Epithelial cell of proximal tubule (primary cell): ENCODE measurements at places on chromosomes 1 and 21. TPM values are rescaled to one million over a fixed set of nuclear protein-coding genes. Genes with fewer than 3 reads are reported as not detected.
A peak's percentile ranks its signal among the peaks of the same experiment; 100 is the strongest.

DNA sequence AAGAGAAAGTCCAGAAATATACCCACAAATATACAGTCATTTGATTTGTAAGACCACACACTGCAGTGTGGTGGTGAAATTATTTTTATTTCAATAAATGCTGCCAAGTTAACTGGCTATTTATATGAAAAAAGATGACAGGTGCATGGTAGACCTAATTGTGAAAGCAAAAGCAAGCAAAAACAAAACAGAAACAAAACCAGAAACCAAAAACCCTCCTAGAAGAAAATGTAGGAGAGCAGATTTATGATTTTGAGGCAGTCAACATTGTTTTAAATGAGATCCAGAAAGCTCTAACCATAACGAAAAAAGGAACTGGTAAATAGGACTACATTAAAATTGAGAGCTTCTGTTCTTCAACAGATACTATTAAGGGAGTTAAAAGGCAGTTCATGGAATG is 303.6 kb downstream of the PRDM2 start:
- DNase-seq, result no peak

- DNase-seq, result no peak
Measured at GRCh38 chr1:26696654-26697430, 1.0 kb downstream of the ARID1A start.

GRCh38 chr1:97396463-97396862 is 524.4 kb downstream of the DPYD start:
- no peak for DNase-seq

DNA sequence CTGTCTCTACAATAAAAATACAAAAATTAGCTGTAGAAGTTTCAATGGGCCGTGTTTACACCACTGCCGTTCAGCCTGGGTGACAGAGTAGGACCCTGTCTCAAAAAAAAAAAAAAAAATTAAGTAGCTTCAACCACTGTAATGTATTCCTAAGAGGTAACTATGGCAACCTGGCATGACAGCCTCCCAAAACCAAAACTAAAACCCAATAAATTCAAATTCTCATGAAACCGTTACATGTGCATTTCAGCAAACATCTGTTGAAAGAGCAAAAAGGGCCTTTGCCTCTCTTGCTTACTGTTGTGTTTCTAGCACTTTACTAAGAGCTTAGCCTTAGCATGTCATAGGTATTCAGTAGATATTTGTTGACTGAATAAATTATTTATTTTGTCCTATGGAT is 33.5 kb downstream of the ODR4 start:
- DNase-seq, result no peak

Gene TMEM52
- total RNA-seq, result 0.75 and 5.6 TPM in 2 replicates

Gene SLC2A5
- total RNA-seq, result not detected in 2 replicates

DNA sequence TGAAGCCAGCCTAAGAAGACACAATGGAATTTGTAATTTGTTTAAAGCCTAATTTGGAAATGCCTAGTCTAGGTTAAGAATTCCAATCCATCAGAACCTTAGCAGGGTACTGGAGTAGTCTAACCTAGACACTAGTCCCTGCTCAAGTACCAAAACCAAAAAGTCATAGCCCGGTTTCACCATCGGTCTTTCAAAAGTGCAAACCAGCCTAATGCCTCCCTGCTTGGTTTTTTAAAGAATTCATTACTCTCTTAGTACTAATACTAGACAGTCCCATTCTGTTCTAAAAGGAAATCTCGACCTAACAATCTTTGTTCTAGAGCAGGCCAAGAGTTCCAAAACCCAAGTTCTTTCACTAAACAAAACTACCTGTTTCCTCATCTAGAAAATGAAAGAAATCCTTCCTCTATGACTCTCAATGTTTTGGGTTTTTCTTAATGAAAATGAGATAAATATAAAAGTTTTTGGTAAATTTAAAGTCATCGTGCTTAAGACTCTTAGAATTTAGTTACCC is 2.6 kb downstream of the PUM1 start:
- no peak for DNase-seq

Gene GUCA2B
- total RNA-seq, result not detected in 2 replicates

- no peak for DNase-seq
Measured at GRCh38 chr1:13801232-13801631, 101.2 kb downstream of the PRDM2 start.

DNA sequence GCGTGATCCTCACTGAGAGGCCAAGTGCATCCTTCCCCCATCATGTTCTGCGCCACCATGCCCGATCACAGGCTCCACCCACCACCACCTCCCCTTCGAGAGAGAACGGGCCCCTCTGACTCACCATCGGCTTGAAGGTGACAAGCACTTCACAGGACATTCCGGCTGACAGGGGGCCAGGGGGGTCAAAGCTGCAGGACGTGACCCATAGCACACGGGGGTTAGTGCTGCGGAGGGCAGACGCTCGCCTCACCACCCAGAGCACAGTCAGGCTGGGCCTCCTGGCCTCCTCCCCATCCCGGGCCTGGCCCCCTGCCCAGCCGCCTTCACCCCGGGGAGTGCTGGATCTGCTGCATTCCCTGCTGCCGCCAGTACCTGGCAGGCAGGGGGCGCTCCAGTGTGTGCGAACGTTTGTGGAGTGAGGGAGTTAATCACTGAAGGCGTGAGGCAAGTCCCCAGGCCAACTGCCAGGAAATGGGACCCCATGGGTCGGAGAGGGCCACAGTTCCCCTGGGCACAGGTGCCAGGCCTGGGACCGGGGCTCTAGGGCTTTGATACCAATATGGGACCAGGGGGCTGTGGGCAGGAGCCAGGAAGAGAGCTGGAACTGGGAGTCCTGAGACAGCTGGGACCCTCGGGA is 40.9 kb upstream of the TMEM52 start:
- no peak for DNase-seq

Gene IL10
- not detected in 2 replicates for total RNA-seq

DNA sequence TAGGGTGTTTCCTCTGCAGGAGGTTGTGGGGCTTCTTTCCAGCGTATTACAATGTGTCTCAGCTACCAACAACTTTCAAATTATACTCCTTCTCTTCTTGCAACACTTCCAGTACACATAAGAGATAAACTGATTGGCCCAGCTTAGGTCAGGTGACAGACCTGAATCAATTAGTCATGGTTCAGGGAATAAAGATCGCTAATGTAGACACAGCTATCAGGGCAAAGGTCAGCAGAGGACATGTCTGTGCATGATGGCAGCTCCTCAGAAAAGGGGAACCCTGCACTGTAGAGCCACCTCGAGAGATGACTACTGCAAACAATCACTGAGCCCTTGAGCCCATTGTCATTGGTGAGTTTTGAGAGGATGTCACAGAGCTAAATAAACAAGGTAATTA is 36.8 kb upstream of the PKN2 start:
- no peak for DNase-seq

DNA sequence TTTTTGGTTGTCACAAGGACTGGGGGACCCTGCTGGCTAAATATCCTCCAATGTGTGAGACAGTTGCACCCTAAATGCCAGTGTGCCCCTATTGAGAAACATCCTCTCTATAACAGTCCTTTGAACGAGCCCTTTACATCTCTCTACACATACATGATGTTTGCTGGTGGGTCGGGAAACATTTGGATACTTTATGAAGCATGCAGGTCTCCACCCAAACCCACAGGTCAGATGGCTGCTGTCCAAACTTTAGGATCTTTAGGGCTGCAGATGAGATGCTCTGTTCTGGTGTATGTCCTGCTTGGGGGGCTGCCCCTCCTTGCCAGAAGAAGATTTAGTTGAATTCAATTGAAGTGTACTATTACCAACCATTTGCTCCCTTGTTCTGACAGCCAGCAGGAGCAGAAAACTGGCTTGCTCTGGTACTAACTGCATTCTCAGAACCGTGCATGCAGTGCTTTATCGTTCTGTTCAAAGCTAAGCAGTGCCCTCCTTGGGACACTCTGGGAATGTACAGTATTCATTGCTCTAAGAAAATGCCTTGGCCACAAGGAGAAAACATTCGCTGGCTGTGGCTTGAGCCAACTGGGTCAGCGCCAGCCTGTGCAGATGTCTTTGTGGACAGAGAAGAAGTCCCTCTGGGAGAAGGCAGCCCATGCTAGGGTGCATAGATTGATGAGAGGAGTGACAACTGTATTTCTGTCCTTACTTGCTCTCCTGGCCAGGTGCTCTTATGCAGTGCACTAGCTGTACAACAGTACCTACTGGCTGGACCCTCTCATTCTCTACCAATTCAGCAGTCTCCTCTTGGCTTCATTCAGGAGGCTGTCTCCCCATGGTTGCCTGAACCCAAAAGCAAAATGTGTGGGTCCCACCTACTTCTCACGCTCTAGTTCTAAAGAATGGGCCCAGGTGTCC is 61.4 kb upstream of the DIRAS3 start:
- DNase-seq, result no peak

GRCh38 chr1:63713627-63714481 is 60.0 kb upstream of the ROR1 start:
- no peak for DNase-seq

Gene CFHR2
- total RNA-seq, result not detected in 2 replicates

Gene RNU1-3
- total RNA-seq, result under 0.01 TPM in 2 replicates

GRCh38 chr1:25431955-25432719 is 1.4 kb downstream of the MACO1 start:
- DNase-seq, result no peak

GRCh38 chr1:91803123-91803522 is 82.8 kb downstream of the TGFBR3 start:
- DNase-seq, result no peak

Gene SHCBP1L
- total RNA-seq, result 0.17 and 0.80 TPM in 2 replicates

Gene ZSCAN20
- total RNA-seq, result 3.1 and 4.0 TPM in 2 replicates

DNA sequence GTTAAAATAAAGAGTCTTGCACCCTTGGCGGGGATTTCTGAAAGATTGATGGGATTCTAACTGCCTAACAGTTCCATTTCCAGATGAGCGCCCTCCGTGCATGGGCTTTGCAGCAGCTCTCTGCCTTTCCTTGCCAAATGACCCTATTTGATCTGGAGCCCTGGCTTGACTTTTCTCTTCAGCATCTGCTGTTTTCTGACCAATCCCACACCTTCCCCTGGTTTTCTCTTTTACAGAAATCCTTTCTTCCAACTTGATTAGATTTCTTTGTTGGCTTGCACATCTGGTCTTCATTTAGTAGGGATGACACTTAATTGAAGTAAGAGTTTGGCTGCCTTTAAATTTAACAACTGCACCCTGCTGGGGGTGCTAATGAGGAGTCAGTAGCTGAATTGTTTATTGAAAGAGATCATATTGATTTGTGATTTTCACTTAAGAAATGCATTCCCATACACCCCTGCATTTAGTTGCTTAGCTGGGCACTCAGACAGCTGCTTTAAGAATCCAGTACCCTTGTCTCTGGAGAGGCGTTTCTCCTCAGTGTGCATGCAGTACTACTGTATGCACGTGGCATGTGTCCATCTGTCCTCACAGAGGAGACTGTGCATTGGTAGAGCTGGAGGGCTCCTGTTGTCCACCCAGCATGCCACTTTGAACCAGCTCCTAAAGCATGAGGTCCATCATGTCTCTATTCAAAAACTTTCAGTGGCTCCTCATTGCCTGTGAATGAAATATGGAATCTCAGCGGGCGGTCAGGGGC is 99.7 kb downstream of the NOS1AP start:
- no peak for DNase-seq

Gene MYBPH
- not detected in 2 replicates for total RNA-seq

- DNase-seq, result peak; percentile 100
Measured at GRCh38 chr1:100622037-100622436, 84.1 kb downstream of the GPR88 start.
